ENCODE measurements at places on chromosomes 6 and 20.

DNA sequence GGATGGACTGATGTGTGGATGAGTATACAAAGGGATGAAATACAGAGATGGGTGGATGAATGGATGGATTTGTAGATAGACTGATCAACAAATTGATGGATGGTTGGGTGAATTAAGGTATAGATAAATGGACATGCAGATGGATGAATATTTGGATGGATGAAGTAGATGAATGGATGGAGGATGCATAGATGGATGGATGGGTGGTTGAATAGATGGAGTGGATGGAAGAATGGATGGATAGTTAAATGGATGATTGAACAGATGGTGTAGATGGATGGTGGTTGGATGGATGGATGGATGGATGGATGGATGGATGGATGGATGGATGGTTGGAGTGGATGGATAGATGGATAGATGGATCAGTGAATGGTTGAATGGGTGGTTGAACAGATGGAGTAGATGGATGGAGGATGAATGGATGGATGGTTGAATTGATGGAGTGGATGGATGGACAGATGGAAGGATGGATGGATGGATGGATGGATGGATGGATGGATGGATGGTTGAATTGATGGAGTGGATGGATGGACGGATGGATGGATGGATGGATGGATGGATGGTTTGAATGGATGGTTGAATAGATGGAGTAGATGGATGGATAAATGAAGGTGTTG is 15.0 kb downstream of the SLC2A10 start:
- no peak for DNase-seq

- no peak for DNase-seq
Observed at GRCh38 chr20:22686097-22686496, 101.7 kb upstream of the FOXA2 start.

- no peak for DNase-seq
Observed at GRCh38 chr6:44527583-44528369, 140.3 kb downstream of the CDC5L start.

DNA sequence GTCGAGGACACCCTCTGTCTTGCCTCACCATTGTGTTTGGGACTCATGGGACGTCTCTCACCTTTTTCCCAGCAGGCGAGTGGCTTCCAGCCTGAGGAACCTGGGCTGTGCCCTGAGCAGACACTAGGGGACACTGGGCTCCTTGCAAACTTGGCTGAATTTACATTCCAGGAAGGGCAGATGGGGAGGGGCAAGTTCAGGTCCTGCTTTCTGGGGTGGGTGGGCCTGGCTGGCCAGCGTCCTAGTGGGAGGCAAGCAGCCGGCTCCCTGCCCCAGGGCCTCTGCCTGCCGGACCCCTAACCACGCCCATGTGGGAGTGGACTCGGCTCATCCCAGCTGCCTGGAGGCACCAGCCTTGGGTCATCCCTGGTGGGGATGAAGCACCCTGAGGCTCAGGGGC is 48.2 kb upstream of the MLN start:
- no peak for DNase-seq

DNA sequence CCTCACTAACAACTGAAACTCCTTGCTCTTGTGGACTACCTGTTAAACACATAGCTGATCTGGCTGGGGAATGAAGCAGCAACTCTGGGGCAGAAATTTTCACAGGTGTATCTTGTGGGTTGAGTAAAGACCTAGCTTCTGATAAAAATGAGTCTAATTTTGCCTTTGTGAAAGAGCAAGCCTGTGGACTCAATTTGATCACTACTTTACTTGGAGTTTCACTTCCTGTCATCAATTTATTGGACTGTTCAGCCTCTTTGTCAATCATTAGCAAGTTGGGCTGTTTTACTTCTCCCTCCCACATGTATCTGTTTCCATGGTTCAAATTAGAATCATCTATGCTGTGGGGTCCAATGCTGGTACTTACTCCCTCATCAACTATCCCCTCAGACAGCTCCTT is 29.6 kb upstream of the CRIP3 start:
- no peak for DNase-seq

DNA sequence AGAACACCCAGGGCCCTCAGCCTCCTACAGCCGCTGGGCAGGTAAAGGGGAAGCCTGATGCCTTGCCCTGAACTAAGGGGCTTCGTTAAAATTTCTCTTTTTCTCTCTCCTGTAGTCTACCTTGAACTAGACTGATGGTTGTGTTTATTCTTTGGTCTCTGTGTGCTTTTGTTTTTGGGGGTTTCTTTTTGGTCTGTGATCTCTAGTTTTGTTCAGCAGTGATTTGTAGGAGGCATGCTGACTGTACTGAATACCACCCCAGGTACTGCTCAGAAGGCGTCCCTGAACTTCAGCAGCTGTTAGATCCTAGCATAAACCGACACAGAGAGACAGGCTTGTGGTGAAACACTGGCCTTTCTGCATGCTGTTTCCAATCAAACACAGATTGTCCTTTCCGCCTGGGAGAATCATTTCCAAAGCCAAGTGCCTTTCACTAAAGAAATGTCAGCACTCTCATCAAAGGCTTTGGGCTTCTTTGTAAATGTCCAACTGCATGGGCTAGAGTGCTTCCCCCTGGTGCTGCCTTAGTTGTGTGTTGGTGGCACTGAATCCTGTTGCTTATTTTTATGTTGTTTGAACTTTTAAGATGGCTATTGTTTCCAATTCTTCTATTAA is 364.7 kb upstream of the SASH1 start:
- no peak for DNase-seq
